Activated naive CD4-positive, alpha-beta T cell (primary cell): ENCODE measurements at places on chromosomes 11 and 22.

- DNase-seq = no peak
Observed at GRCh38 chr22:18154821-18155390, 4.9 kb downstream of the USP18 start.

GRCh38 chr11:43579171-43579918, 101.2 kb upstream of the HSD17B12 start:
- no peak for DNase-seq

DNA sequence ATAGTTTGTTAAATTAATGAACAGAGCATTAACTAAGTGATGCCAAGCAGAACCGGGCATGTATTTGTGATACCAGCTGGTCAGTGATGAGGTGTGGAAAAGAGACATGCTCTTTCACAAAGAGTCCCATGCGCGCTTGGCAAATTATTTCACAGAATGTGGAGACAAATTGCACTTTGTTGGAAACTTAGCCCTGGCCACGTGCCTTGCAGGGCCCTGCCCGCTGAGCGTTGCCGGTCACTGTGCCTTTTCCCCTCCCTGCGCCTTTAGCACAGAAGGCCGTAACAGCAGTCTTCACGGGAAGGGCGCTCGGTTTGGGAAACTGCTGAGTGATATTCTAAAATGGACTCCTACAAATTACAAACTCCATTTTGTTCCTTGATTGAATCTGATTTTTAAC, 235.9 kb downstream of the TBC1D22A start:
- DNase-seq = no peak

GRCh38 chr11:120904116-120904515, 119.8 kb upstream of the TBCEL start:
- no peak for DNase-seq

GRCh38 chr11:76836613-76837291, 24.0 kb upstream of the ACER3 start:
- DNase-seq = no peak

DNA sequence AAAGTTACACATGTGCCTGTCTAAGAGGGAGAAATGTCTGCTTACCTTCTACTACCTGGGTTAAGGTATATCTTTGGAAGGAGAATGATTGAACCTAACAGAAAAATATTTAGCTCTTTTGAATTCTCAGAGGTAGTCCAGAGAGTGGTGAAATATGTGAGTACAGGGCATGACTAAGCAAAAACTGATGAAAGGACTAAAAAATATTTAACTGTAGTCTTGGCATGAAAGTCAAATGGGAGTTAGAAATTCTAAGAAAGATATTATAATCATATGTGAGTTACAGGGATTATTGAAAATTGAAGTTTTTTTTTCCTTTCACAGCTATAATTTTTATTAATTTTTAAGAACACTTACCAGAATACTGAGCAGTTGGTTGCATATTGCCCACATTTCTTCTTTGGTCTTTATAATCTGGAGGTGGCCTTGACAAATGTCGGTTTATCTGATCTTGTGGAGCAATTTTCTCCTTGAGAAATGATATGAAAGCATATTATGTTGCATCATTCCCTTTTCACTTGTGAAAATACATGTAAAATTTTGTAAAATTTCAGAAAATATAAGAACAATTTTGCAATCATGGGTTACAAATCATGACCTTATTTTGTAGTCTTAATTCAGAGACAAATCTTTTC, 61.4 kb upstream of the MTMR2 start:
- no peak for DNase-seq

- no peak for DNase-seq
Observed at GRCh38 chr11:100403816-100404215, 283.3 kb upstream of the ARHGAP42 start.

DNA sequence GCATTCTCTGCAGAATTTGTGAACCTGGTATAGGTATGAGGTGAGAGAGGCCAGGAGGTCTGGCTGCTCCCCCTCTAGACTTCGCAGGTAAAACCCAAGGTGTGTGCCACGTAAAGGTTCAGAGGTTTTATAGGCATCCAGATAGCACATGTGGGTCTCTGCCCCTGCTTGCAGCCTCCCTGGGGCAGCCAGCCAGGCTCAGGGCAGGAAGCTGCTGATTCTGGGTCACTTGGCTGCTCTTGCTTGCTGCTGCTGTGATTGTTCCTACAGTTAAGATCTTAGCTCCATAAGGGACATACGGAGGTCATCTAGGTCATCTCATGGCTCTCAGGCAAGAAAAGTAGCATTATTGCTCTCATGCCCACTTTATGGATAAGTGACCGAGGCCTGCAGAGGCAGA, 30.2 kb downstream of the ZBTB16 start:
- DNase-seq = no peak

DNA sequence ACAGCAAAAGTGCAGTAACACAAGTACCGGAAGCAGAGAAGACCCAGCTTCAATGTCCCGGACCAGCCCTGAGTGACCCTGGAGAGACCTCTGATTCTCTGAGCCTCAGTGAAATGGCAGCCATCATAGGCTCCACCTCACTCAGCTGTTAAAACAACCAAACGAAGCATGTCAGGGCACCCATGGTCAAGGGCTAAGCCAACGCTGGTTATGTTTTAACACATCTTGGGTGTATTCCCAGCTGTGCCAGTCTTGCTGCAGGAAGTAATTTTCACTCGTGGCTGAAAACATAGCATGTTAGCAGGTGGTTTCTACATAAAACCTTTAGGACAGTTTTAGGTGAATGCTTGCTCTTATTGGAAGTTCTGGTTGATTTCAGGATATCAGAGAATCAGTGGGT, 30.9 kb downstream of the LMO2 start:
- DNase-seq = no peak

GRCh38 chr22:23789121-23789520, 2.4 kb downstream of the SMARCB1 start:
- no peak for DNase-seq
